ENCODE measurements at places on chromosomes 3 and 15.

GRCh38 chr3:73815966-73816365 is 191.2 kb upstream of the PDZRN3 start:
- no peak for DNase-seq

DNA sequence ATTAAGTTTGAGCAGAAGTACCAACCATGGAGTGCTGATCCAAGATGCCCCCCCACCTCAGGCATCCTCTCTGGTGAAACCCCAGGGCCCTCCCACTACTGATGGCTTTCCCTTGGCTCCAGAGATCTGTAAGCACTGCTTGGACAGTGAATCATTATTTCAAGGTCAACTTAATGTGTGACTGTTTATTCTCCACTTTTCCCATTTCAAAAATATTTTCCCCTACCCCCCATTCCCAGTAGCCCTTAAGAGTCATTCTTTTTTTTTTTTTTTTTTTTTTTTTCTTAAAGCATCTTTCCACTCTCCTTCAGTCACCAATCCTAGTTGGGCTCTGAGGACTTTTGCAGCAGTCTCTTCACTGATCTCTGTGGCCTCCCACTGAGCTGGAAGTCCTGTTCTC is 82.6 kb downstream of the PCCB start:
- no peak for DNase-seq

DNA sequence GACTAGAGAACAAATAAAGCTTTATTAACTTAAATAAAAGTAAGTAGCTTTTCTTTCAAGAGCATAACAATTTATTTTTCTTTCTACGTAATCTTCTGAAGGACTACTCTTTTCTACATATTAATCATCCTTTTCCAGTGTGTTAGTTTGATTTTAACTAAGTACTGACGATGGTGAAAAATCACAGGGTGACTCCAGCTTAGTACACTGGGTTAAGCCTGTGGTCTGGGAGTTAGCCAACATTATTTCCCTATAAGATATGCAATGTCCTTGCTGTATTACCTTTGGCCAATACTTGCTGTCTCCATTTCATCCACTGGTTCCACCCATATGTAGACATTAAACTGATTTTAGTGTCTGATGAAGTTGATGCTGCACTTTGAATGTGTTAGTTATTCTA is 508.6 kb upstream of the SUCLG2 start:
- DNase-seq: no peak

- no peak for DNase-seq
These were observed 49.2 kb downstream of the SLC15A2 start for GRCh38 chr3:121943431-121943830.

- no peak for DNase-seq
These were observed 51.4 kb downstream of the FLNB start for GRCh38 chr3:58059349-58060321.

DNA sequence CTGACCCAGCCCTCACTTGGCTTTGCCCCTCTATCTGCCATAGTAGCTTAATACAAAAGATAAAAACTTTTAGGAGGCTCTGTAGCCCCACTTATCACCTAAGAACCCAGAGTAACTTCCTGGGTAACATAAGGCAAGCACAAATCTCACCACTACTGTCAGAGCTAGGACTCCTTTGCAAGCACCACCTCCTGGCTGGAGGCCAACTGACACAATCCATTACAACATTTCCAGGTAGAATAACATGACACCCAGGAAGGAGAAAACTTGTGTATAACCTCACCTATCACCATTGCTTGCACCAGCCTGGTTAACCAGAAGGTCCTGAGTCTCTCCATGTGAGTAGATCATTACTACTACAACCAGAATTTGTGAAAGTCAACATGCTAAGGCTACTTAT is 230.0 kb downstream of the TUSC7 start:
- DNase-seq: no peak

GRCh38 chr3:183553334-183554026 is 2.0 kb downstream of the KLHL6 start:
- DNase-seq: no peak
